ENCODE measurements at places on chromosomes 3 and 15.

GRCh38 chr3:132237652-132238032 is 79.6 kb upstream of the ACP3 start:
- no peak for DNase-seq

GRCh38 chr15:60299452-60300047 is 98.2 kb downstream of the ANXA2 start:
- DNase-seq: peak; percentile 89

DNA sequence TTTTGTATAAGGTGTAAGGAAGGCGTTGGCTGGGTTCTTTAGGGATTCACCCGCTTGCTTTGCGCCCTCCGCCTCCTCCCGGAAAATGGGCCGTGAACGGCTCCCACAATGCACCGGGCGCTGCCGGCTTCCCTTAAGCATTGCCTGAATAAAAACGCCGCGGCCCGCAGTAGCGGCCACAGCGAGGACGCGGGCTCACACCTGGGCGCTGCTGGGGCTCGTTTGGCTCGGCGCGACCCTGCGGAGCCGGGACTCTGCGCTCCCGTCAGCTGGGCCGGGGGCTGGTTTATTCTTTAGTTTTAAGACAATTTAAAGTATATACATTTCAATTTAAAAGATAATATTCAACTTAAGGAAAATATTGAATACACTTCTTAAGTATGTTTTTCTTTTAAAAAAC is 343.5 kb upstream of the RGMA start:
- no peak for DNase-seq

DNA sequence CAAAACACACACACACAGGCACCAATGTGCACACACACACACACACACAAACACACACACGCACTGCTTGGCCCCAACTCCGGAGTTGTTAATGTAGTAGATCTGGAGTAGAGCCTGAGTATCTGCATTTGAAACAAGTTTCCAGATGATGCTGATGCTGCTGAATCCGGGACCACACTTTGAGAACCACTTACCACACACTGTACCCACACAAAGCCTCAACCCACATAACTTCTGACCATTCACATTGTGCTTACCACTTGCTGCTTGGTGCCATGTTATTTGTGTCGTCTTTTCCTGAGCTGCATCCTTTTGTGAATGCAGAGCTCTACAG is 36.9 kb downstream of the SETMAR start:
- no peak for DNase-seq

DNA sequence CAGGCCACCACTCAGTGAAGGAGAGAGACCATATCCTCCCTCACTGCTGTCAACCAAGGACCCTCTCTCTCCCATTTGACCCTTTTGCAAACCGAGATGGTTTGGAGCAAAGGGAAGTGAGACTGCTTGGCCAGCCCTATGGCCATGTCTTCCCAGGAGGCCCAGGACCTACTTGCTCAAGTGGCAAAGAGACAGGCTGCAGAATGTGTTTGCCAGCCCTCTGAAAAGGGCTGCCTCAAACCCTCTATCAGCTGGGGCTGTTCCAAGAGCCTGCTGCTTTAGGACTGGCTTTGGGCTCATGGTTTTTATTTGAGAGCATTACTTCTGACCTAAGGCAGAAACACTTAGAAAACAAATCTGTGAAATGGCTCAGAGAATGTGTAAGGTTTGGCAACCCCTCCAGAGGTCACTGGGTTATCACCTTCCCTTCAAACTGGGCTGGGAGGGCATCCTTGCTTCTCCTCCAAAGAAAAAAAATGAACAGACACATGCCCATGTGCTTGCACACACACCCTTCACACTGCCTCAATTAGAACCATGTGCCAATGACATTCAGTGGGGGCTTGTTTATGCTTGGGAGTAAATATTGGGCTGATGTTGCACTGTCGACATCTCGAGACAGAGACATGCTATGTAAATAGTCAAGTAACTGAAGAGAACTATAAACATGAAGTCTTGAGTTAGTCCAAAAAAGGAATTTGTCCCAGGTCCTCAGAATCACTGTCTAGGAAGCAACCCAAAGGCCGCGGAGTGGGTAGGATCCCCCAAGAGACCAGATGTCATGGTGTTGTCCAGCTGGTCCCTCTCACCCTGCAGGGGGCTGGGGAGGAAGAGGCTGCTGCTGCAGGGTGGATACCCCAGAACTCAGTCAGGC is 49.8 kb upstream of the CTDSPL start:
- DNase-seq: no peak

- no peak for DNase-seq
Observed at GRCh38 chr15:62573876-62574275, 408.8 kb upstream of the C2CD4B start.
